ENCODE measurements at places on chromosomes 11 and 22.

GRCh38 chr22:35177811-35178210, 79.5 kb upstream of the HMGXB4 start:
- DNase-seq, result no peak

DNA sequence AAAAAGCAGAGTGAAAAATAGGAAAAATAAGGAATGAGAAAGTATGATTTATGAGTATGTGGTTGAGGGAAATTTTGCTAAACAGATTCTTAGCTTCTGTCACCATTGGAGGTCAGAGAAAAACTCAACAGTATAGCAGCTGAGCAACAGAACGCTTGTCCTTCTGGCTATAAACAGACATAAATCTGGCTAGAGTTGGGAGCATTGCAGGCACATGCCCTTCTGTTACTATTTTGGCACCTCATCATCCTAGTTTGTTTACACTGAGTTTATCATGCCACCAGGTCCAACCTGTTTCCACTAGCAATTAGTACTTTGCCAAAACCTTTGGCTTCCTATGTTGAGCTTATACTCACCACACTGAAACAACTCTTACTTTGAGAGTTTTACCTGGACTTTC, 6.9 kb downstream of the UBE4A start:
- no peak for DNase-seq

- no peak for DNase-seq
Measured at GRCh38 chr11:121221496-121222200, 70.9 kb upstream of the SC5D start.

DNA sequence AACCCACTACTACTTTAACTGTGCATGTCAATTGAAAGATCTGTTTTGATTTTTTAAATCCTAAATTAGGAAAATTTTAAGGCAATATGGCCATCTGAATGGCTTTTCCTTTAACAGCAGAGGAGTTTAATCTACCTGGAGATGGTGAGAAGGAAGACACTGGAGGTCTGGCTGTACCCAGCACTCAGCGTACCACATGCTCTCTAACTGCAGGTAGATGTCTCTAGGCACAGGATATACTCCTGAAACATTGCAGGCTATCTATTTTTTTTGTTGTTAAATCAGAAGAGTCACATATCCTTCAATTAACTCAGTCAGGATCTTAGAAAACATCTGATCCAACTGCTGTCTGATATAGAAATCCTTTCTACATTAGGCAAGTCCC, 17.3 kb upstream of the CASTOR1 start:
- DNase-seq, result no peak

GRCh38 chr11:125903711-125904659, at the start of gene DDX25:
TSS of gene DDX25 (plus strand) at chr11:125904508. CDS start at chr11:125904518, 10 bp downstream.
- peak; percentile 21 for DNase-seq

DNA sequence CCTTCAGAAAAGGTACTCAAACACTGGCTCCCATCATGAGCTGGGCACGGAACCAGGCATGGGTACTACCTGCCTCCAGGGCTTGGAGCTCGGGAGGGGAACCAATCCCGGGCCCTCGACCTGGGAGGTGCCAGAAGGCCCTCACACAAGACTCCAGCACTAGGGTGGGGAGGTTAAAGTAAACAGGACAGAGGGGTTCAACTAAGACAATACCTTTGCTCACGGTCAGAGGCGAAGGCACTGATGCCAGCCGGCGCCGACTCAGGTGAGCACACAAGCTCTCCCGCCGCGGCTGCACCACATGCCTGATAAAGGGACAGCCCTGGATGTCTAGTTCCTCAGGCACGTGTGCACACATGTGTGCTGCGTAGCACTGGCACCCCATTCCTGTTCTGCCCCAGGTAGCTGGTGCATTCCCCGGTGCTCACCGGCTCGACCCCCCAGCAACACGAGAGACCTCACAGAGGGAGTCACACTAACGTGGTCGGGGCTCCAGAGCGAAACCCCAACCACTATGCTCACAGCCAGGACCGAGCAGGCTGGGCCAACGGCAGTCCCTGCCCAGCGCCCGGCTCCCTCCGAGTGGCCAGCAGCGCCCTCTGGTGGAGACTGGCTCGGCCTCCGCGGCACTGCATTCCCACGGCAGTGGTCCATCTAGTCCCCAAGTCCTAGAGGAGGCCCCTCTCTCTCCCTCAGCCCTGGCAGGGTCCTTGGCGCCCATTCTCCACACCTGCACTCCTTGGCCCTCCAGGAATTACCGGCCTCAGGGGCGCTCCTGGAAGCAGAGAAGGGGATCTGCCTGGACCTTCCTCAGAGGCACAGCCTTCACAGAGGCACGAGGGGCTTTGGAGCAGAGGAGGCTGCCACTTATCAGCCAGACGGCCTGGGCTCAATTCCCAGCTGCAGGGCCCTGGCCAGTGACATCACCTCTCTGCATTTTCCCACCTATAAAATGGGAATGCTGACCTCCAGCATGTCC, 28.8 kb upstream of the MOB2 start:
- DNase-seq, result peak; percentile 55

DNA sequence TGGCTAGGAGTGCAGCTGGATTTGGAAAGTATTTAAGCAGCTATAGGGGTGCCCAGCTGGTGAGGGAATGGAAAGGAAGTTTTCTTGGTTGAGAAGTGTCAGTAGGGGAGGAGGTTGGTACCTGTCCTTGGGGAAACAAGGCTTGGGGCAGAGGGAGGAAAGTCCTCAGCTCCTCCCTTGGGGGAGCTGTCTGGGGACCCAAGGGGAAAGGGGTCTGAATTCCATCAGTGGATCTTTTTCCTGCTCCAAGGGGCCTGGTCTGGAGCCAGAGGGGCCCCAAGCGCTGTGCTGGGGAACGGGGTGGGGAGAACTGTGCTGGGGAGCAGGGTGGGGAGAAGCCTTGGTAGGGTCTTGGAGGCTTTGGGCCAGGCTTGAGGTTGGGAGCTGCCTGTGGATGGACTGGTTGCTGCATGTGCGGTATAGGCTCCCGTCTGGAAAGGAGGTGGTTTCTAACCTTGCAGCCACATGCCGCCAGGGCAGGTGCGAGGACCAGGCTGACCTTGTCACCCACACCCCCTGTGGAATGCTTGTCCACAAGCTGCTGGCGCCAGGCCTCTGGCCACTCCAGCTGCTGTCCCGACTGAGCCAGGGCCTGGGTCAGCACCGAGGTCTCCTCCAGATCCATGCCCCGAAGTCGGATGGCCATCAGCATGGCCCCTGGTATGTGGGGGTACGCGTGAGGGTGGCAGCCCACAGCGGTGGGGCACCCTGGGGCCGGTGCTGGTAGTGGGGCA, 963 bp downstream of the TYMP start:
- no peak for DNase-seq

DNA sequence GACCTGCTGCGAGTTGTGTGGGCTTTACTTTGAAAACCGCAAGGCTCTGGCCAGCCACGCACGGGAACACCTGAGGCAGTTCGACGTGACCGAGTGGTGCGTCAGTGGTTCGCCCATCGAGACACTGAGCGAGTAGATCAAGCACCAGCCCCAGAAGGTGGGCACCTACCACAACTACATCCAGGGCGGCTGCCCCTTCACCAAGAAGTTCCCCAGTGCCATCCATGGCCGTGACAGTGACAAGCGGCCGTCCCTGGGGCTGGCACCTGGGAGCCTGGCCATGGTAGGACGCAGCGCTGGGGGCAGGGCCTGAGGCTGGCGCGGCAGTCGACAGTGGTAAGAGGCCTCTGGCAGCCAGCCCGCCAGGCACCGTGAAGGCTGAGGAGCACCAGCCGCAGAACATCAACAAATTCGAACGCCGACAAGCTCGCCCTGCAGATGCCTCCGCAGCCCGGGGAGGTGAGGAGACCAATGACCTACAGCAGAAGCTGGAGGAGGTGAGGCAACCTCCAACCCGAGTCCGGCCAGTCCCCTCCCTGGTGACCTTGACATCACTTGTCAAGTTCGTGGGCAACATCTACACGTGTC, 545.2 kb upstream of the CCDC179 start:
- DNase-seq, result no peak

GRCh38 chr22:44592126-44592823, 94.2 kb upstream of the RTL6 start:
- DNase-seq, result no peak

GRCh38 chr11:17347676-17348075, 3.9 kb upstream of the NCR3LG1 start:
- DNase-seq, result no peak

DNA sequence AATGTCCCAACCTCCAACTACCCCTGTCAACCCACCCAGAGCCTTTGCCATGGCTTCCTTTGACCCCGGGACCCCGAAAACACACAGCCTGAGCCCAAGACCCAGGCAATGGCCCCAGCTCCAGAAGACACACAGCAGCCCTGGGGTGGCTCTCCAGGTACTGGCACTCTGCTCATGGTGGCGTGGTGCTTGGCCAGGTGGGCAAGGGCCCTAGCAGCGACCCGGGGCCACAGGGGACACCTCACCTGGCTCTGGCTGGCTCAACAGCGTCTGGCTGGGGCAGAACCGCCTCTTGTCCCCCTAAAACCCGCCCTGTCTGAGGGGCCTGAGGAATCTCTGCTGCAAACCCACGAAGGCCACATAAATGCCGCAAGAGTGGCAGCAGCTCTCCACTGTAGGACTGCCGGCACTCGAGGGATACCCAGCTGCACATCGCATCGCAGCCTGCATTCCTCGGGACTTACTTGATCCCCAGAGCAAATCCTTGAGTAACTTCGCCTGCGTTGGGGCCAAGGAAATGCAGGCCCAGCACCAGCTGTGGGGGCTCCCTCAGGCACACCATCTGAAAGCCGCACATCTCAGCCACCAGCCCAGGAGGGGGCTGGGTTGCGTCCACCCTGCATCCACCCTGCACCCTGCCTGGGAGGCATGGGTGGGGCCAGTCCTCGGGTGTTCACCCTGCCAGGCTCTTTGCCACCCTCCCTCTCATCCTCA, 23.1 kb upstream of the GNB1L start:
- peak; percentile 3 for DNase-seq

GRCh38 chr11:96264364-96264763, 78.6 kb downstream of the MAML2 start:
- no peak for DNase-seq

DNA sequence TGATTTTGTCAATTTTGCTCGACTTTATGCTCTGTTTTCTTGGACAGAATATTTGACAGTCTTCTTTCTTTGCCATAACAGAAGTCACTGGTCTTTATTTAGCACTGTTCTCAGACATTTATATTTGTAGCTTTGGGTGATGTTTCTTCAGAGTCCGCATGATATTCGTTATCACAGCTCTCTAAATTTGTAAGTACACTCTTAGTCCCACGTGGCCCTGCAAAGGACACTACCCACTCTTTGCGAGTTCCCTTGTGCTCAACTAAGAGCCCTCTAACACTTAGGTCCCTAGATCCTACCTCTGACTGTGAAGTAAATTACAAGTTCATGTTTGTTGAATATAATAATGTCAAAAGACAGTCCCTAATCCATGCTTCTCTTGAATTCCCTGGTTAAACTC, 651.9 kb downstream of the NTM start:
- DNase-seq, result no peak

DNA sequence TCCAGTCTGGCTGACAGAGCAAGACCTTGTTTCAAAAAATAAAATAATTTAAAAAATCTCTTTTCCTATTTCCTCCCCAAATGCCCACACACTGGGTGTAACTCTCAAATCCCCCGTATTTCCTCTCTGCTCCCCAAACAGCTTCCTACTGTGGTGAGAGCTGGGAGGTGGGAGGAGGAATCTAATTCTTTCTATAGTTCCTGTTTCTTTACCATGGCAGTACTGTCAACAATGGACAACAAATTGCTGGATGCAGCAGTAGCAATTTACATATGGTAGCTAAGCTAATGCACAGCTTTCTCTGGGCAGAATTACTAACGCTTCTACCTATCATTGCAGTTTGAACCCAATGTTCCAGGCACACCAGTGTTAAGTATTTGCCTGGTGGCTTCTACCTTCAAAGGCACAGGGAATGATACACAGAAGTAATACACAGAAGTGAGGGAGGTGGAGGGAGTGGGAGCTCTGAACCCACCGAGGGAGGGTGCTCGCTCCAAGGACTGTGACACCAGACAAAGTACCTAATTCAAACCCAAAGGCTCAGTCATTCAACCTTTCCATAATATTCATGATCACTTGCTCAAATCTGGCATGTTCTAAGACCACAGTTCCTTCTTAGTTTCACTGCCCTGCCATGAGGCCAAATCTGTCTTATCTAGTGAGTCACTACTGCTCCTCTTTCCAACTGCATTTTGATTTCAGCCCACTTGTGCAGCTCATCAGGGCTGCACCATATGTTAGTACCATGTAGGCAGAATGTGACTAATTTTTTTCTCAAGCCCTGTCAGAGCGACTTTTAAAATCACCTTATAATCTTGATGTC, 37.9 kb downstream of the CELF1 start:
- no peak for DNase-seq

- DNase-seq, result no peak
Measured at GRCh38 chr11:25876456-25876965, 455.4 kb upstream of the ANO3 start.

DNA sequence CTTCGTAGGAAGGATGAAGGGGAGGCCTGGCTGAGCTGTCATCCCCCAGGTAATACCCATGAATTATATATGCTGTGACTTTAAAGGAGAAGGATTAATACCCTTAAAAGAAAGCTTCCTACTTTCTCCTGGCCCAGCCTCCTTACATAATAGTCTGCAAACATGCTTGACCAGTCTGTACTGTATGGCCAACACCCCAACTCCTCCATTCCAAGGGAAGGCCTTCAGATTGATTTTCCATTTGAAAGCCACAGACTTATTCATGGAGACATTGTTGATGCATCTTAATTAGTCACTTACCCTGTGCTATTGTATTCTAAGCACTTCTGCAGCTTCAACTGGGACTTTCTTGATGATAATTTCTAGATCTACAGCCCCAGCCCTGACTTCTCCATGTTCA, 2.0 kb downstream of the PAAF1 start:
- DNase-seq, result no peak

GRCh38 chr22:29689880-29690213, 30.0 kb upstream of the CABP7 start:
- no peak for DNase-seq

DNA sequence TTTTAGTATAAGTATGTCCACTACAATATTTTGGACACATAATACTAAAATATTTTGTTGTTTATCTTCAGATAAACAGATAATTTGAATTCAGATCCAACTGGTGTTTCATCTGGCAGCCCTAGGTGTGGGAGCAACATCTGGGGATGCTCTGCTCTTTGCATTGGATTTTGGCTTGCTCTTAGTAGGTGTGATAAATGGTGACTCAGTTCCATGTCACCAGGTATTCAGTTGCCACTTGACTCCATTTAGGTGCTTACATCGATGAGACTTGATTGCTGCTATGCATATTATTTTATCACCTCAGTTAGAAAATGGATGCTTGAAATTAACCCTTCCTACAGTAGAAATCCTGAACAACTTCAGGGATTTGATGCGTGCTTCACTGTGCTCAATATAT, 13.3 kb upstream of the AMOTL1 start:
- no peak for DNase-seq

GRCh38 chr11:33344611-33345010, 87.4 kb downstream of the HIPK3 start:
- DNase-seq, result no peak

GRCh38 chr11:88015170-88015569, 160.1 kb downstream of the RAB38 start:
- no peak for DNase-seq

DNA sequence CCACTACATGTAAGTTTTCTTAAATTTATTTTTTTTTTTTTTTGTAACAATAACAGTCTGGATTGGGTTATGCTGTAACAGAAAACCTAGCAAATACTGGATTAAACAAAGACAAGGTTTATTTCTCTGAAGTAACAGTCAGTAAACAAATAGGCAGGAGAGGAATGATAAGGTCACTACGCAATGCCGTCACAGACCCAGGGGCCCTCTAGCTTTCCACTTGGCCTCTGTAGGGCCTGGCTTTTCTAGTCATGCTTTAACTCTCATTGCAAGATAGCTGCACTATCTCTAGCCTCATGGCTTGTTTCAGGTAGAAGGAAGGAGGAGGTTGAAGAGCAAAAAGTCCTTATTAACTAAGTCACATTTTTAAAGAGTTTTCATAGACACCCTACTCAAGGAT, 6.5 kb downstream of the OR10A6 start:
- DNase-seq, result no peak

All from T-helper 17 cell (primary cell).